EH (cell line): ENCODE measurements at places on chromosomes 12 and 14.
A peak's percentile ranks its signal among the peaks of the same experiment; 100 is the strongest.

GRCh38 chr14:65239143-65239937 is 137.0 kb upstream of the MAX start:
- DNase-seq, result peak; percentile 92

DNA sequence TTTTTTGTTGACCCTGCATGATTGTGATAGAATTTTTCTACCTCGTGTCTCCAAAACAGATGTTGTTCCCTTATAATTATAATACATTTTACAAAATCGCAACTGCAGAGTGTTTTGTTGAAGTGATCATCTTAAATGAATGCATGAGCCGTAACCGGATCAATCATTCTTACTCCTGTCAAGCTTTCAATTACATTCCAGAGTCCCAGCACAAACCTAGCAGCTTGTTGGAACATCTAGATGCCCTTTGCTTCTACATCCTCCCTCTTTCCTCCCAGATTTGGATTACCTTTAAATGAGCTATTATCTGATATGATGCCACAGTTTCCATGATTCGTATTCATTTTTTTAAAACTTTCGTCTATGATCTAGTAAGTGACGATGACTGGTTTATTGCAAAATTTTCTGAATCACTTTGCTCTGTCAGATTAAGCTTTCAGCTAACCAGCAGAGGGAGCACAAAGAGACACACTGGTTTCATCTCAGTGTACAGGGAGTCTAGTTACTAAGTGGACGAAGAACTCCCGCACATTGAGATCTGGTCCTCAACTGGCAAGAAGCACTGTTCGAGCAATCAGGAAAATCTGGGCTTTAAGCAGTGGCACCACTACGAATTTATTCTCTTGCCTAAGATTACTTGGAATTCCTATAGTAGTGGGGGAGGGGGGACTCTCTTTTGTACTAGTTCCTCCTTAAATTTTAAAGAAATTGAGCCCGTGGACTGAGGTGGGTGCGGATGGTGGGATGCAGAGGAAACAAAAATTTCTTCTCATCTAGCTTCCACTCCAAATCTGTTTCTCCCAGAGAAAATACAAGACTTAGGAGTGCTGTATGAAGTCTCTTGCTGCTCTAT is 40.9 kb downstream of the TSHR start:
- peak; percentile 77 for DNase-seq

GRCh38 chr12:92442782-92443181 is 260.0 kb upstream of the PLEKHG7 start:
- no peak for DNase-seq

GRCh38 chr14:72740966-72741825 is 152.7 kb downstream of the DPF3 start:
- no peak for DNase-seq

DNA sequence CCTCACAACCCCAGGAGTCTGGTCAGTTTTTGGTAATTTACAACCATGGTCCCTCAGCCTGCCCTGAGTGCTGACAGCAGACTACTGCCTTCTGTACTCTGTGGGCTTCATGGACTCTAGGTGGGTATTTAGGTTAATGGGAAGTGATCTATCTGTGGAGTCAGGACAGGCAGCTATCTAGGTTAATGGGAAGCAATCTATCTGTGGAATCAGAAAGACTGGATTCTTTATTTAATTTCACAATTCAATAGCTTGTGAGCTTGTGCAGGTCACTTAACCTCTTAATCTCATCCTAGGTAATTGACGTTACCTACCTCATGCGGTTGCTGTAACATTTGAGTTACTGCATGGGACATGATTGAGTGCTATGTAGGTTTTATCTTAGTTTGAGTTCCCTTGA is 777.5 kb downstream of the NRXN3 start:
- no peak for DNase-seq

DNA sequence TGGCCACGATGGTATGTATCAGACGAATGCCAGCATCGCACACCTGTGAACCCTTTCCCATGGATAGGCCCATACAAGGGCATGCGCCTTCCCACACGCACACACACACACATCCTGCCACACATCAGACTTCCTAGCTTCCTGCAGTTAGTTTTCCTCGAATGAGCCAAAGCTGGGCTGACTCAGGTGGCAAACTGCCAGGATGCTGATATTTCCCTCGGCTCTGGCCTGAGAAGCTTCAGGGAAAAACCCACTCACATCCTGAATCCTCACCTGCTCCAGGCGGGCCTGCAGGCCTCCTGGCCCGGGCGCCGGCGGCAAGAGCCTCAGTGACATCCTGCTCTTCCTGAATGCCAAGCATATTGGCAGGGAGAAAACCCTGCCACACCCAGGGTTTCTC is 22.4 kb downstream of the CALM1 start:
- peak; percentile 94 for DNase-seq

- no peak for DNase-seq
Observed at GRCh38 chr12:128509170-128509569, 242.2 kb downstream of the TMEM132C start.

GRCh38 chr12:107829271-107829670 is 54.8 kb downstream of the ASCL4 start:
- no peak for DNase-seq

DNA sequence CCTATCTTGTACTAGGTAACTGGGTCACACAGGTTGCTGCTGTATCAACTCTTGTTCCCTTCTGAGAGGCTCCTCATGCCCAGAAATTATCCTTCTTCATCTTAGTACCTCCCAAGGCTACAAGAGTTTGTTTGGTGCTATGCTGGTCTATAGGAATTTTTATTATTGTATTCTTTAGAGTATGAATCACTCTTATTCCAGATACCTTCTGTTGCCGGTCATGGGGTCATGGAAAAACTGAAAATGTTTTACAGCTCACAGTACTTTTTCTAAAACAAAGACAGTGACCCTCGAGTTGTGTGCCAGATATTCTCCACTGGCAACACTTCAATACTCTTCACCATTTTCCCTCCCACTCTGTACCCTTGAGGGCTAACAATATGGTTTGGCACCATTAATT is 1598.0 kb upstream of the TMEM132C start:
- DNase-seq, result peak; percentile 90

GRCh38 chr12:115199831-115200230 is 515.9 kb upstream of the TBX3 start:
- DNase-seq, result peak; percentile 55

DNA sequence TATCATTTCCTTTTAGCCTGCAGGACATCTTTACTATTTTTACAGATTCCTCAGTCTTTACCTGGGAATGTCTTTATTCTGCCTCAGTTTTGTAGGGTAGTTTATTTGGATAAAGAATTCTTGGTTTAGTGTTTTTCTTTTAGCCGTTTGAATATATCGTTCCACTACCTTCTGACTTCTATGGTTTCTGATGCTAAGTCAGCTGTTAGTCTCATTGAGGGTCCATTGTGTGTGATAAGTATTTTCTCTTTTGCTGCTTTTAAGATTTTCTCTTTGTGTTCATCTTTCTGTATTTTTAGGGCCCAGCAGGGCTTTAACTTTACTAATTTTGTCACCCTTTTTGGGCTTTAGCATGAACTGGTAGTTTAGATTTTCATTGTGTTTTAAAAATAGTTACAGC is 113.5 kb downstream of the MNAT1 start:
- DNase-seq, result no peak

DNA sequence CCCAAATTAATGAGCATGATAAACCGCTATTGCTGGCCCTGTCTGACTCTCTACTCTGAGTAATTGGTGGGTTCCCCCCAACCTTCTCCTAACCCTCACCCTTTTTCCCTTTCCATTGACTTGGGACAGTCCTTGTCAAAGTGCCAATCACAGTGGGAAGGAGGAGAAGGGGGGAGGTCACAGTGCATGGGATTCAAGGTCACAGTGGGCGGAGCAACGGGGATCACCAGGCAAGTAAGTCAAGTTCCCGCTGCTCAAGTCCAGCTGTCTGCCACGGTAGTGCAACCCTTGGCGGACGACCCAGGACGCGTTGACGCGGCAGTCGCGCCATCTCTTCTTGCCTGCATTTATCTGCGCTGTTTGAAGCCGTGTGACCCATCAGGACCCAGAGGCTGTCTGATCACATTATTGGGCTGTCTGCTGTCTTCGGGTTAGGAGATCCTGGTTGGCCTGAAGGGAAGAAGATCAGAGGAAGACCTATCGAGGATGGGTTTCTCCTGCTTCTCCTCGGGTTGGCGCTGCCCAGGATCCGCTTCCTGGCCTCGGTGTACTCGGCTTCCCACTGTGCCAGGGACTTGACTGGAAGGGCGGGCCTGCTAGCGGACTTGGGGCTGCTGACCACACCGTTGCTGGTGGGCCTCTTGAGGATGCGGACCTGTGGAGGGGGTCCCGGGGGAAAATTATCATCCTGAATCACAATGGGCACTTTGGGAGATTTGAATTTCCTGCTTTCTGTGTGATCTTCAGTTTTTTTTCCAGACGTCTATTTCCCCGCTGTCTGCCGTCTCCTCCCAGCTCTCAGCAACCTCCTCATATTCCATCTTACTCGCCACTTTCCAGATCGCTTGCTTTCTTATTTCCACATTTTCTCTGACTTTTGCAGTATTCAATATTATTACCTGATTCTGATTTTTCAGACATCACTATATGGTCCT is 3.1 kb upstream of the MDM2 start:
- DNase-seq, result no peak

DNA sequence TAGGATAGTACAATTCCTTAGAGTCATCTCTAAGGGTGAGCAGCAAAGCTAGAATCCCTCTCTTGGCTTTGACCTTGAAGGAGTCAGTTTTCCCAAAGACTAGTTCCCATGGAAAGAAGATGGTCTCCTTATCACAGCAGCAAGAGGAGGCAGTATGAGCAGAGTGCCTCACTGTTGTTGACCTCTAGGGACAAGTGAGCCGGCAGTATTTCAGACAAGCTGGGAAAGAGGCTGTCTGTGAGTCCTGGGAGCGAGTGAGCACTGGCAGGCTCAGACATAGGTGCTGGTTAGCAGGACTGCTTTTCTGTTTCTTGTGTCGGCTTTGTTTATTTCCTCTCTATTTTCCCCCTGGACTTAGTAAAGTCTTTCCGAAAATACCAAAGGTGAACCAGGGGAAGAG is 60.7 kb downstream of the NTF3 start:
- DNase-seq, result no peak

- DNase-seq, result no peak
Observed at GRCh38 chr12:49867570-49868341, 24.9 kb upstream of the BCDIN3D start.

GRCh38 chr12:70920891-70921290 is 353 bp upstream of the PTPRR start:
- no peak for DNase-seq

DNA sequence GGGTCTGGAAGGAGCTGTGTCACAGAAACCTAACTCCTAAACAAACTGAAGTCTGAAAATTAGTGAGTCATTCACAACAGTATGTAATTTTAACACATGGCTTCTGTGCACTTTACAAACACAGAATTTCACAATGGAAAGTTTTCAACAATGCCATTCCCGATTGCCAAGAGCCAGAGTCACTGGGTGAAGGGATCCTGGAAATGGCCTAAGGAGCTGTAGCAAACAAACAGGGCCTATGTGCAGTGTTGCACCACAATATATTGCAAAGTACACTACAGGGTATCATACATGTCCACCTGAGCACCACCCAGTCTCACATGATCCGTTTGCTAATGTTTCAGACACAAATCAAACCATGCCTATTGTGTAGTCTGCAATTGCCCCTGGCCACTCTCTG is 184.7 kb upstream of the OTX2 start:
- no peak for DNase-seq

DNA sequence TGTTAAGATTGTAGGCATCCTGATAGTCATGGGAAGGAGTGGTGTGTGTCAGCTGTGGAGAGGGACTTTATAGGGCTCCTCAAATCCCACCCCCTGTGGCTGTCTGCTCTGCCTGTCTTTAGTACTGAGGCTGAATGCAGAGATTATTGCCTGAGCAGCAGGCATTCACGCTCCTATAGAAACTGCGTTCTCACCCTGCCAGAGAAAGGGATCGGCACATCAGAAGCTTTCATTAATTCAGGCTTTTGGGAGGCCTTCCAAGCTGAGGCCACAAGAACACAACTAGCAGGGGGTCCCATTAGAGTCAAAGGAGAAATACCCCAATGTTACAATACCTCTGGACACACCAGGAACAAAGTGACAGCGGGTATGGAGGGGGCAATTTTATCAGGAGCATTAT is 12.6 kb downstream of the KCNK10 start:
- no peak for DNase-seq

DNA sequence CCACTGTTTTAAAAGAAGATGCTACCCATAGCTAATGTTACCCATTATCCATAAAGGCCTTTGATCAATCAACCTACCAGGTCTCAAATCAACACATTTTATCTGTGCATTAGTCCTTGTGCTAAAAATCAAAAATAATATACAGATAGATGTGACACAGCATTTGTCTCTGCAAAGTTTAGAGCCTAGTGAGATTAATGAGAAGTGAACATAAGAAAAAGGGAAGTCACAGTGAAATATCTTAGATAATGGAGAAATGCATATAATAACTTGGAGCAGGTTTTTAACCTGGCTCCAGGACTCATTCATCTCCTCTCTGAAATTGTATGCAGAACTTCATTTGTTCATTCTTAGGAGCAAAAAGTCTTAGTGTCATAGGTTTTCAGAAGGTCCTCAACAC is 7.2 kb downstream of the PDE3A start:
- no peak for DNase-seq

DNA sequence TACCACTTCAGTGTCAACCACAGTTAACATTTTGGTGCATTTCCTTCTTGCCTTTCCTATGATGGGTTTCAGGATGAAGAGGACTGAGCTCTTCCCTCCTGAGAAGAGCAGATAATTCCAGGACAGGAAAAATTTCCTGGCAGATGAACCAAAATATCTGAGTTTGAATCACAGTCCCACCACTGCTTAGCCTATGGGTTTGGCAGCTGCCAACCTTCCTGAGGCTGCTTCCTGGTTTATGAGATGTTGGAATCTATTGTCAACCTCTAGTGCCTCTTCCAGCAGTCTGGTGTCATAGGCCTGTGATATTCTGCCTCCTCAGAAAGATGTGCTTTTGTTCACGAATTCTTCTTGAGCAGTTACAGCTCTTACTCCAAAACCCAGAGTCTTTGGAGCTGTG is 197.4 kb upstream of the FRMD6 start:
- DNase-seq, result peak; percentile 62

DNA sequence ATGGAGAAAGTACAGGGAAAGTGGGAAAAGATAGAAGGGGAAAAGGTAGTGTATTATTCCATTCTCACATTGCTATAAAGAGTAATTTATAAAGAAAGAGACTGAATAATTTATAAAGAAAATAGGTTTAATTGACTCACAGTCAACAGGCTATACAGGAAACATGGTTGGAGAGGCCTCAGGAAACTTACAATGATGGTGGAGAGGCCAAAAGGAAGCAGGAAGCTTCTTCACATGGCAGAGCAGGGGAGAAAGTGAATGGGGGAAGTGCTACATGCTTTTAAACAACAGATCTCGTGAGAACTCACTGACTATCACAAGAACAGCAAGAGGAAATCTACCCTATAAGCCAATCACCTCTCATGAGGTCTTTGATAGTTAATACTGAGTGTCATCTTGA is 725.0 kb upstream of the FLRT2 start:
- no peak for DNase-seq

DNA sequence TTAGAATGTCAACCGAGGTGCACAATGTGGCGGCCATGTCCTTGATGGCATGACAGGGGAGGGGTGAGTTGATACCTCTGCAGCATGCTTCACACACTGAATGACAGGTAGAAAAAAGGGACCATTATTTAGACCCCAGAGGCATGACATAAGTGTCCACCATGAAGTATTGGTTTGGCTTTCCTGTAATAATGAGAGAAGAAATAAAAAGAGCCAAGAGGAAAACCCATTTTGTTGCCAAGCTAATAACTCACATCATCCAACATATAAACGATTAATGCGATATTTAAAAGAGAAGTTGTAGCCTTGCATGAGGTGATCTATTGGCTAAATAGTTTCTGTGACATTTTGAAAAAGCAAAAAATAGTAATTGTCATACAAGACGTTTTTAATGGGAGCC is 343.4 kb downstream of the LRIG3 start:
- DNase-seq, result no peak
